ENCODE measurements at places on chromosomes 12 and 14.

GRCh38 chr12:114992443-114992842, 308.5 kb upstream of the TBX3 start:
- DNase-seq: no peak

DNA sequence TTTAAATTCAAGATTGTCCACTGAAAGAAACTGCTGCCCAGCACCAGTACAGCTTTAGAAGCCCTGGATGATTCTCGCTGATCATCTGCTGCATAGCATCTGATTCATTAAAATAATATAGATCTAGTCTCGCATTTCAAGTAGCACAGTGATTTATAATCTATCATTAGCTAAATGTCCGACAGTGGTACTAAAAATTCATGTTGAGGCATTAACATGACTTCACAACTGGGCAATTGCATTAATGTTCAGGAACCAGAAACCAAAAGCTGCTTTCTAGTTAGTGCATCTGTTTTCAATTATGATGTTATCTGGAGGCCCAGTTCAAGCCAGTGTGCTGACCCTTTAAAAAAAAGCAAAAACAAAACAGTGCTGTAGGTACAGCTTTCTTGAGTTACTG, 1987.2 kb upstream of the SEL1L start:
- DNase-seq: no peak

DNA sequence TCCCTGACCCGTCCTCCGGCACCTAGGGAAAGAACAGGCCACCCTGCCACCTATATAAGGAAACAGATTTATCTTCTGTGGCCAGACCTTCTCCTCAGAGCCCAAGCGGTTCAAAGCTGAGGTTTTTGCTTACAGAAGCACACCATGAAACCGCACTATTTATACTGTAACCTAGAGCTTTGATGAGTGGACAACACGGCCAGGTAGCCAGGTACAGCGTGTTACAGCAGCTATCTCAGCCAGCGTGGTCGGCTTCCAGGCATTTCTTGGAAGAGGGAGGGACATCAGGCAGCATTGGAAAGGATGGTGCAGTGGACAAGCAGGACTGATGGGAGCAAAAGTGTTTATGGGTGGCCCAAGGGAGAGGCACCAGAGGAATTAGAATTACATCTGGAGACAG, 34.4 kb downstream of the TTC7B start:
- no peak for DNase-seq

DNA sequence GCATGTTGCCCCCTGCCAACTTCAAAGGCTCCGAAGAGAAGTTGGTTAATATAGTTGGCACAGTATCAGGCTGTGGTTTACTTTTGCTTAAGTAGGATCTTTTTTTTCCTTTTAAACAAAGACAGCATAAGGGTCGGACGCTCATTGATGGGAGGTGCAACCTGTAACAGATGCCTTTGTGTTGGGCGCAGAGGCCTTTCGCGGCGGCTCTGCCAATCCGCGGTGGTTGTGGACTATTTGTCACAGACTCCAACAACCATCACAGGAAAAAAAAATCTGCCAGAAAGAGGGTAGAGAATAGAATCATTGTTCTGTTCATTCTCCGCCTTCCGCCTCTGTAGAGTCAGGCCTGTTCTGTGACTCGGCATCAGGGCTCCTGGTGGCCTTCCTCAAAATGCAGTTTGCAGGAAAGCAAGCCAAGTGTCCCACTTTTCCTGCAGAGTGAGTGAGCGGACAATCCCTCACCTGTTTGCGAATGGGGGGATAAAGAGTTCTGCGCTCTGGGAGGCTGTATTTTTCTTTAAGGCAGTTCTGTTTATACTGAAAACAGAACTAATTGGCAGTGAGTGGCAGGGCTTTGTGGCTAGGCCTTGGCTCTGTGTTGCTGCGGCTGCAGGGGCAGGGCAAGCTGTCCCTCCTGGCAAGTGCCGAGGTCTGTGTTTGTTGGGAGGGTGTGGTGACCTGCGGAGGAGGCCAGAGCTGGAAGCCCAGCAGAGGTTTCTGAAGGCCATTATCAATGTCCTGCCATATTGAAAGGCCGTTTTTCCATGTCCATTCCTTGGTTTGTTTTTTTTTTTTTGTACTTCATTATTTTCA, 83.0 kb upstream of the PIWIL1 start:
- DNase-seq: no peak

DNA sequence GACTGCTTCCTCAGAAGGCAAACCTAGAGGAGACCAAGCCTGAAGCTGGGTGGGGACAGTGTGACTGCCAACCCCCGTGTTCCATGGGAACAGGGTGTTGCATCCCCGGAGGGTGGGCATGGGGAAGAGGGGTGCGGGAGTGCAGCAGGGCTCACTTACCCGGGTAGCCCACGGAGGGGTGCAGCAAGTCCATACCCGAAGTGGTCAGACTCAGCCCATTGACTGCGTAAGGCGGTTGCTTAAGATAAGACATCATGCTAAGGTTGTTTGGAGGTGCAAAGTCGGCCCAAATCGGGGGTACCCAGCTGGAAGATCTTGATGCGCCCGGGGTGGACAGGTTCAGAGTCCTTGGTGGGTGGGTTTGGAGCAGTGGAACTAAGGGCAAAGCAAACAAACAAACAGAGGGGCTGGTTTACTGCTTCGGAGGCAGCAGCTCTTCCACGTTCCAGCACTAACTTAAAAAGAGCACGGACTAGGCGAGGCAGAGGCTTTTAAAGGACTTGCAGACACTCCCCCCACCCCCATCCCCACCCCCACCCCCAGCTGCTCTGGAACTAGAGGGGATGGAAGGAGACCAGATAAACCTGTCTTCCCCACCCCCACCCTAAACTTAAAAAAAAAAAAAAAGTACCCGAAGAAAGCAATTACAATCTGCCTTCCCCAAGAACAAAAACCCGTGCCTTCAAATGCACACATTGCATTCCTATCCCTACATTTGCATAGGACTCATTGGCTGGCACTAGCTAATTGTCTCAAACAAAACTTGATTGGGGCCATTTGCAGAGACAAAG, 4.9 kb downstream of the OTX2 start:
- DNase-seq: no peak

DNA sequence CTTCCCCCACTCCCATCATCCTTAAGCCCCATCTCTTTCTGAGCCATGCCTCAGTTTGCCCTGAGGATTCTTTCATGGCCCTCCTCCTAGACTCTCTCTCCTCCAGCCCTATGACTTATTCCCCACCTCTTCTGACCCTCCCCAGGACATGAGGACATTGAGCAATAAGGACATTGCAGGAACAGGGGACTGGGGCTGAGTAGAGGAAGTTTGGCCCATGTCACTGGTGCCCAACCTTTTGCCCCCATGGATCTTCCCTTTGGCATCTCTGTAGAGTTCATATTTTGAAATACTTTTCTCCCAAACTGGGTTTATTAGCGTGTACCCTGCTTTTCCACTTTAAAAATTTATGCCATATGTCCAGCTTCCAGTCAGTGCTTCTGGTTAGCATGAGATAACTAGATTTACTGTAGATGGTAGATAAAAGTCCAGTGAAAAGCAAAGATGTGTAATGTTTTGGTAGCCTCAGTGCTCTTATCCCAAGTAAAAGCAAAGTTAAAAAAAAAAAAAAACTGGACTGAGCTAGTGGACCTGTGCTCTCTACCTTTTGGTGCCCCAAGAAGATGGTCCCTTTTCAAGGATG, 6.1 kb upstream of the LRP1-AS start:
- no peak for DNase-seq

Measured in posterior cingulate gyrus (tissue), 11 donors.